Stimulated activated CD4-positive, alpha-beta T cell treated with anti-CD3 and anti-CD28 coated beads, Interleukin-12 subunit alpha, Interleukin-12 subunit beta, amount 100 ng/mL, for 4 hours (primary cell): ENCODE measurements at places on chromosomes 7 and 10.

- no peak for DNase-seq
Observed at GRCh38 chr10:107230887-107231286, 66.4 kb upstream of the SORCS1 start.

GRCh38 chr10:117427356-117427755 lies 52.1 kb upstream of the PDZD8 start:
- no peak for DNase-seq

DNA sequence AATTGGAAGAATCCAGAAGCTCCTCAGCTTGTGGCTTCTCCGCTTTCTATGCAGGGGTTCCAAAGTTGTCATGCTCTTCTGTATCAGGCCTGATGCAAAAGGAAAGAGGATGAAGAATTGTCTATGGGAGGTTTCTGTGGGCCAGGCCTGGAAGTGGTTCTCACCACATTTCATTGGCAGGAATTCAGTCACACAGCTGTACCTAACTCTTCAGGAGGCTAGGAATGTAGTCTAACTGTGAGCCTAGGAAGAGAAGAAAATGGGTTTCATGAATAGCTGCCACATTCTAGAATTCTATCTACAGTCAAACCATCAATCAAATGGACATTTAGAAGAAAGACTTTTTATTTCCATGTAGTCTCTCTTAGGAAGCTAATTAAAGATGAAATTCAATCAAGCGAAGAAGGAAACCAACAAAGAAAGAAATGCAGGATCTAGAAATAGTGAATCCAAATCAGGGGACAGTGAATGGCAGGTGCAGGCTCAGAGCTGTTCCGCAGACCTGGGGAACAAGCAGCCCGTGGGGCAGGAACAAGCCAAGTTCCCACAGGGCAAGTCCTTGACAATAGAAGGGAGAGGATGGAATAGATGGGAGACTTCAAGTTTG lies 25.4 kb upstream of the USP6NL start:
- DNase-seq: no peak

DNA sequence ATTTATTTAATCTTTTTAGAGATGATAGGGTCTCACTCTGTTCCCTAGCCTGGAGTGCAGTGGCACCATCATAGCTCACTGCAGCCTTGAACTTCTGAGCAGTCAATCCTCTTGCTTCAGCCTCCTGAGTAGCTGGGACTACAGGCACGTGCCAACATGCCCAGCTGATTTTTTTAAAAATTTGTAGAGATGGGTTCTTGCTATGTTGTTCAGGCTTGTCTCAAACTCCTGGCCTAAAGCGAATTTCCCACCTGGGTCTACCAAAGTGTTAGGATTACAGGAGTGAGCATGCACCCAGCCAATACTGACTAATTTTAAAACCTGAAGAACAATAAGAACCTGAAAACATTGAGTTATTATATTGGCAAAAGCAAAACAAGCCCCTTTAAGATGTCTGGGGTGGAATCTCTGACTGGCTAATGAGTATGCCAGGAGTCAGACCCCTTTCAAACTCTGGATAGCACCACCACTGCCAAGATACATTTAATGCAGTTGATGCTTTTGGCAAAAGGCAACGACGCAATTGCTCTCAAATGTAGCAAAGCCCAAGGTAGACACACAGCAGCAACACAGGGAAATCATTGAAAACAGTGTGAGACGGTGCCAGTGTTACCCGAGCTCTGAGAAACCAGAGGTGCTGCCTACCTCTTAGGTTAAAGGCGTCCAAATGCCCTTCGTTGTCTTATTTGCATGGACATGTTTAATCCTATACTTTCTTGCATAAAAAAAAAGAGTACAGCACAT lies 40.7 kb upstream of the TOMM7 start:
- DNase-seq: no peak

GRCh38 chr7:37476881-37477450 lies 28.3 kb upstream of the ELMO1 start:
- DNase-seq: no peak

DNA sequence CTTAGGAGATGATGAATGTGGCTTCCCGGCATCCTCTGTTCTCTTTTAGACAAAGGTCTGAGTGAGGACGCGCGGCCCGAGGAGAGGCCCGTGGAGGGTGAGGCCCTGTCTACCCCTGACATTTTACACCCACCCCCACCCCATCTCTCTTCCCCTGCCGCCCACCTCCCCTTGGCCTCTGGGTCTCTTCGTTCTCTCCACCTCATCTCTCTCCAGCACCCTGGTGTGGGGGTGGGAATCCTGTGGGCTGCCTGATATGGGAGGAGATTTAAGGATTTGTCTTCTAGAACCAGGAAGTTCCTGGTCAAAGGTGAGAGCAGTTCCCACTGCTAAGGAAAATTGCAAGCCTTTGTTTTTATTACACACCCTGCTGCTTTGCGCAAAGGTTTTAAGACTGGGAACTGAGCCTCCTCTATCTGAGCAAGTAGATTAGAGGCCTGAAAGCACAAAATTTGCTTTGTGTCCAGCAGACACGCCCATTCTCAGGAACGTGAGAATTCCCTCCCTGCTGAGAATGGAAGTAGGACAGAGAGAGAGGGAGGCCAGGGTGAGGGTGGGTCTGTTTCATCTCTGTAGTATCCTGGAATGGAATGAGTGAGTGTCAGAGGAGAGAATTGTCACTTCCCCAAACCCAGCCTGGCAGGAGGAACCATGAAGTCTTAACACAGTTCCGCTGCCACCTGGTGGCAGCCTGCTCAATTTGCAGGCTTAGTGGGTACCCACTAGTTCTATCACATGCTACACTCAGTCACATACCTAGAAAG lies 91.2 kb downstream of the GTF2IRD1 start:
- peak; percentile 18 for DNase-seq

DNA sequence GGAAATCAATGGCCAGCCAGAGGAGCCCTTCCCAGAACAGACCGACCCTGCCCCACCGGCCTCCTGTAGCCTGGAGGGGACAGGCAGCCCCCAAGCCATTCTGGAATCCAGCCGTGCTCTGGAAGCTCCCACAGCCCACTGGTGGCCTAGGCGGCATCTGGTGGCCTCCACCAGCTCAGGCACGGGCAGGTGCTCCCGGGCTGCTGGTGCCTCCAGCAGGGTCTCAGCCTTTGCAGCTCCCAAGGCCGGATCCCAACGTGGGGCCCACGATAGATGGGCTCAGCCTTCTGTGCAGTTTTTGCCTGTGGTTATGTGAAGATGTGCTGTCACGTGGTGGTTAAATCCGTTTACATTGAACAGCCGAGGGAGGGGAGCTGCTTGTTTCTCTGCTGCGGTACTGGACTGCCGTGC lies 44.4 kb downstream of the JAKMIP3 start:
- no peak for DNase-seq

- DNase-seq: no peak
Observed at GRCh38 chr10:8242295-8242872, 187.9 kb downstream of the GATA3 start.

GRCh38 chr7:117019287-117019686 lies 66.0 kb downstream of the ST7 start:
- DNase-seq: no peak

DNA sequence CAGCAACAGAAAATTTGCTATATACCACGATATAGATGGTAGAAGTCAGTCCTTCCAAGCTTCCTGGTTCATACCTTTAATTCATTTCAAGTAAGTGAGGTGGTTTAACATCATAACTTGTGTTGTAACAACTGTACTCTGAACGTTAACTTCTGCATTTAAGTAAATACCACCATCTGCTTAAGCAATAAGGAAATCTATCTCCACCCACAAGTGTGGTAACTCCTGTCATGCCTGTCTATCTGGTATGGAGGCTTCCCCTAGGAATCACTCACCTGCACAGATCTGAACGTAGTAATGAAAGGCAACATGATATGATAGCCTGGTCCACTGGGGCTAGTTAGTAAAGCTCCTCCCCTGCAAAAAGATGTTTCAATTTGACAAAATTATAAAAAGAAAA lies 2.3 kb downstream of the ERLIN1 start:
- DNase-seq: no peak

DNA sequence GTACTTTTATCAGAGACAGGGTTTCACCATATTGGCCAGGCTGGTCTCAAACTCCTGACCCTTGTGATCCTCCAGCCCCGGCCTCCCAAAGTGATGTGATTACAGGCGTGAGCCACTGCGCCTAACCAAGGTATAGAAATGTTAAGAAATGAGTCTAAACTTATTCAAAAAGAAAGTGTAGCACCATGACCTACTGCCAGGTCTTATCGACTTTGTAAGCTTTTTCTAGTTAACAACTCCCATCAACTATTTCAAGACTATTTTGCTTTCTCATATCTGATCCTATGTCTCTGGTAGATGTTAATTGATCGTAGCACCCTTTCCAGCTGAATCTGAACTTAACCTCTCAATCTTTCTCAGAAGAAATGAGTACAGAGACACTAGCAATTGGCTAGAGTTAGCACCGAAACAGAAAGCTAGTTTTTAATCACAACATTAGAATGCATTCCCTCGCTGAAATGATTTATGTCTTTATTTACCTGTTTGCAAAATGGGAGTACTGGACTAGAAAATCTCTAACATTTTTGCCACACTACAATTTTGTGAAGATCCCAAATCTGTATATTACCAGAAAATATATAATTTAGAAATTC lies 114.0 kb upstream of the HGF start:
- no peak for DNase-seq

GRCh38 chr7:73742753-73743641 lies 4.4 kb upstream of the ABHD11 start:
- DNase-seq: no peak

DNA sequence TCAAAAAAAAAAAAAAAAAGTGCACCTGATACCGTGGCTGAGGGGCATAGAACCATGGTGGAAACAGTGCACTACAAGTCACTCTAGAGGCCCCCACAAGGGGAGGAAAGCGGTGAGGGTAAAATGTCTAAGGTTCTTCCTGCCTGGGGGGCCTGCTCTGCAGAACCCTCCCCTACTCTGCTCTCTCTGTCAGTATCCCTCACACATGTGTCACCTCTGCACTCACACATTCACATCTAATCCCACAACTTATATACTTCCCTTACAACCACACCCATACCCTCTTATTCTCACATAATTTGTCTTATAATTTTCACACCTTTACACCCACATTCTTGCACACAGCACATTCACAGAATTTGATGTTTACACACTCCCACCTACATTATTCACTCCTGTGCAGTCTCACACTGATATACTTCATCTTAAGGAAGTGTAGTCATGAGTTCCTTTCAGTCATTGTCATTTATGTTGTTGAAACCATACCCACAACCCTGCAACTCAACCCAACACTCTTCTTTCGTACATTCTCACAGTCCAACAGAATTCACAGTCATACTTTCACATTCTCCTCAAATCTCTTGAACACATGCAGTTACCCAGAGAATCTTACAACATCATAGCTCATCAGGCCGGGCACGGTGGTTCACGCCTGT lies 68.0 kb upstream of the PAX2 start:
- no peak for DNase-seq
